ENCODE measurements at places on chromosomes 3 and 15. TPM values are rescaled to one million over a fixed set of nuclear protein-coding genes. Genes with fewer than 3 reads are reported as not detected.

Gene STRIT1
- total RNA-seq = not detected

Gene DNASE1L3
- not detected for total RNA-seq

Gene MOBP
- total RNA-seq = not detected

Gene TMEM43
- total RNA-seq = 51.2 TPM

Gene OR5K2
- not detected for total RNA-seq

GRCh38 chr3:178841011-178841410 lies 230.6 kb downstream of the ZMAT3 start:
- DNase-seq = no peak

- no peak for DNase-seq
These were observed 31.9 kb upstream of the ZNF280D start for GRCh38 chr15:56765251-56765650.

DNA sequence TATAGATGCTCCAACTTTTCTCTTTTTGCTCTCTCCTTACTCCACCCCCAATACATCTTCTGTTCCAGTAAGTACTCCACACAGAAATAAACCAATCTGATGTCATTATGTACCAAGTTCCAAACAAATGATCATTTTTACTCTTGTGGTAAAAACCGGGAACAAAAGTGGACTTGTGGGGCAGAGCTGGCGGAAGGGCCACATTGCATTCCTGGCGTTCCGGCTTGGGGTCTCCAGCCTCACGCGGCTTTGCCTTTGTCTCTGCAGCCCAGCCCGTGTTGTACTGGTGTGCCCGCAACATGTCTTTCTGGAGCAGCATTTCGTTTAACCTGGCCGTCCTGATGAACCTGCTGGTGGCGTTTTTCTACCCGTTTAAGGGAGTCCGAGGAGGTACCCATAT lies 184.4 kb upstream of the BHLHE40 start:
- no peak for DNase-seq

GRCh38 chr3:131505421-131505820 lies 2.6 kb upstream of the MRPL3 start:
- no peak for DNase-seq

DNA sequence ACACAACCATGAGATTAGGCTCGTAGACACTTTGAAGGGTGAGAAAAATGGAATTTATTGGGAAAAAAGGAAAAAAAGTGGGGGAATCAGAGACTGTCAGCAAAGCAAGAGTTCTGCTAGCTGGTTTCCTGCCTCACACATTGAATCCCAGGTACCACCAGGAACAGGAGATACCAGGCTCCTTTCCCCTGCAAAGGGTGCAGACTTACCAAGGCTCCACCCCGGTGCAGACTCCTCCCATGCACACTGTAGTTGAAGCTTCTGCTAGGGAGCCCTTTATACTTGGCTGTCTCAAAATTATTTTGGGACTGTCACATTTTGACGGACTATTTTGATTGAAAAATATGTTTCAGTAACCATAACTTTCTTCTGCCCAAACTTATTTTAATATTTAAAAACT lies 819.9 kb upstream of the GBE1 start:
- no peak for DNase-seq

GRCh38 chr3:69671082-69671952 lies 67.9 kb upstream of the MITF start:
- DNase-seq = no peak

- DNase-seq = no peak
These were observed 60.6 kb downstream of the CYP11A1 start for GRCh38 chr15:74306781-74307217.

- DNase-seq = no peak
These were observed 83.4 kb downstream of the ATP2B2 start for GRCh38 chr3:10421996-10422395.

- DNase-seq = no peak
These were observed 45.4 kb upstream of the TERB2 start for GRCh38 chr15:44910981-44911625.

- DNase-seq = no peak
These were observed 1.2 kb downstream of the NKIRAS1 start for GRCh38 chr3:23915537-23916108.

DNA sequence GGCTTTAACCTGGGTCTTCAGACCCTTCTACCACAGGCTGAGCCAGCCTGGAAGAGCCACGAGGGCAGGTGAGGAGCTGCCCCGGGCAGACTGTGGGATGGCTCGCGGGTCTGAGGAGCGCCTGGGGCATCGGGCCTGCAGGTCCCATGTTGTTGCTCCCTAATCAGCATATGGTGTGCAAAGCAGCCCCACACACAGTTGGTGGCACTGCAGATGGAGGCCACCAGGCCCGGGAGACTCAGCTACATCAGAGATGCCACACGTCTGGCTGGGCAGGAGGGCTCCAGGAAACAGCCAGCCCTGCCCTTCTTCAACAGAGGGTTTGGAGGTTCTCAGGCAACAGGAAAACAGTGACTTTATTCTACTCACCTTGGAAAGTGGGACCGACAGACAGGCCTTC lies 63.9 kb downstream of the XXYLT1 start:
- DNase-seq = no peak

DNA sequence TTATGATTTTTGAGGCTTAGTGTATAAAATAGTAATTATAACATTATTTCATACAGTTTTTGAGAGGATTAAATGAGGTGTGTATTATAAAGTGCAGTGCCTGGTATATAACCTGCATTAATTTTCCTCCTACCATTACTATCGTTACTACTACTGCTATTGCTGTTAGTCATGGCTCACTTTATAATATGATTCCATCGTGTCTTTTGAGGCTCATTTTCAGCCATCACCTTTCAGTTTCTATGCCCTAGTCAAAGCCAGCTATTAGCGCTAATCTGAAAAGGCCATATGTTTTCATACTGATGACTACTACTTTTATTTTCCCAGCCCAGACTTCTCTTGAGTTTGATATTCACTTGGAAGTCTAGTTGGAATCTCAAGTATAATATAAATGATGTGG lies 5.5 kb downstream of the MEF2A start:
- DNase-seq = no peak

DNA sequence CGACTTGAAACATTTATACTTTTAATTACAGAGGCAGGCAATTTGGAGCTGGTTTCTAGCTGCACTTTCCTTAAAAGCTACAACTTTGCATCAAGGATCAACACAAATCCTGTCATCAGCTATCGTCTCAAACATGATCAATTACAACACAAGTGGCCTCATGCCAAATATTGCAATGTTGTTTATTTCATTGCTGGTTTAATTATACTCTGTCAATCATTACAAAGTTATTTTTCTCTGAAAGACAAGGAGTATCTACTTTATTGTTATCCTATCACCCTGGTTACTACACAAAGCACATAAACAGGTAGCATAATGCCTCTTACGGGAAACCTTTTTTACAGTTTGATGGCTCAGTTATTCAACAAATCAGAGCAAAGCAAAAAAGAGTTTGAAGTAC lies 58.0 kb upstream of the FOXB1 start:
- DNase-seq = no peak

DNA sequence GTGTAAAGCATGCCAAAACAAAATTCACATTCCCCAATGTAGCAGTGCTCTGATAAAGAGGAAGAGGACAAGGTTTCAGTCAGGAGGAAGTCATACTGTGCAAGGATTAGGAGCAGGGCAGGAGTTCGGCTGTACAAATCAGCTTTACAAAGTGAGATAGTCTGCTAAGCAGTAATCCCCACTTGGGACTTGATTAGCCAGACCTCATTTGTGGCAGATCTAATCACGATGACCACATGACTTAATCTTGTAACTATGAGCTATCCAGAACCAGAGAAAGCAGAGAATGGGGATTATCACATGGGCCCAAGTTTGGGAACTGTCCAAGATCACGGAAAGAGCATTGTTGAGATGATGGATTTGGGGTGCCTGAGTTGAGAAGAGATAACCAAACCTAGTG lies 7.8 kb downstream of the DCBLD2 start:
- DNase-seq = no peak

- no peak for DNase-seq
These were observed 5.8 kb downstream of the GNAI2 start for GRCh38 chr3:50241713-50242380.

- no peak for DNase-seq
These were observed 500.4 kb downstream of the SHQ1 start for GRCh38 chr3:72347819-72348319.

DNA sequence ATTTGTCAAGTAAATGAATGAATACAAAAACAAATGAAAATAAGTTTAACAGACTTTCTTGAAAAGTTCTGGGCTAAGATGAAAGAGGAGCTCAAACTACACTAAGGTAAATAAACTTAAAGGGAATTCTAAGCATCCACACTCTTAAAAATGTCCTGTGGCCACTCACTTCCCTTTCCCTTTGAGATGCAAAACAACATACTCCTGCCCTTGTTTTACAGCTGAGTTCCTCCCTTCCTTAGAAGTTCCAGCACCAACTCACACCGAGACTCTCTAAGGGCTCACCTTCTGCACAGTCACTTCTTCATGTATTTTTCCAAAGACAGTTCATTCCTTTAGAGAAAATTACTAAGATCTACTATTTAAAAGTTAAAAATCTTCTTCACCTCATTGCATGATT lies 123.3 kb upstream of the CMC1 start:
- no peak for DNase-seq

- DNase-seq = no peak
These were observed 3.0 kb downstream of the ARHGAP31 start for GRCh38 chr3:119297169-119297568.

- no peak for DNase-seq
These were observed 683.0 kb downstream of the NTRK3 start for GRCh38 chr15:87573534-87573933.

DNA sequence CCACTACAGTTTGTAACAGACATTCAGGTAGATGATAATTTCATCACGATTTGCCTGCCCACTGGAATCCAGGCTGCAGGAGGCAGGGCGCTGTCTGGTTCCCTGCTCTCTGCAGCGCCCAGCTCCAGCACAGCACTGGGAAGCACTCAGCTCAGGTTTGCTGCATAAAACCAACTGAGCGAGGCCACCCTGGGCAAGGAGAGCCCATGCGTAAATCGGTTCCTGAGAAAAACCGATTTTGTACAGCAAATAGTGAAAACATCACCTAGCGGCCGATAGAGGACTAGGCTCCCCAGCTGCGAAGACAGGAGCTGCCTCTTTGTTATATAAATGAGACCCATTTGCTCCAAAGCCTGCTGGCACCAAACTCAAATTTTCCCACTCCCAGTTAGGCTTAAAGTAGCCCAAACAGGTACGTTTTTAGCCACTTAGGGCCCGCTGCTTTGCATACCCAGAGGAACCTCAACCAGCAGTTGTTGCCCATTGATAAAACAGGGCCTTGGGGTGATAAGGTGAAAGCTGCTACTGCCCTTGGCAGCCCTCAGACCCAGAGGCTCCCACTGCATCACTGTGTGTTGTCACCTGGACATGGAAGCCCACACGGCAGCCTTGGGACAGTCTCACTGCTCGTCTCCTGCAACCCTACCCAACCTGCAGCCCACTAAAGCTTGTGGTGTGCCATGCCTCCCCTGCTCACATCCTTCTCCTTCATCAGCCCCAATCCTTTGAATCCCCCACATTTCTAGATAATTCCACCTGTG lies 47.5 kb downstream of the ALDH1L1 start:
- DNase-seq = no peak

DNA sequence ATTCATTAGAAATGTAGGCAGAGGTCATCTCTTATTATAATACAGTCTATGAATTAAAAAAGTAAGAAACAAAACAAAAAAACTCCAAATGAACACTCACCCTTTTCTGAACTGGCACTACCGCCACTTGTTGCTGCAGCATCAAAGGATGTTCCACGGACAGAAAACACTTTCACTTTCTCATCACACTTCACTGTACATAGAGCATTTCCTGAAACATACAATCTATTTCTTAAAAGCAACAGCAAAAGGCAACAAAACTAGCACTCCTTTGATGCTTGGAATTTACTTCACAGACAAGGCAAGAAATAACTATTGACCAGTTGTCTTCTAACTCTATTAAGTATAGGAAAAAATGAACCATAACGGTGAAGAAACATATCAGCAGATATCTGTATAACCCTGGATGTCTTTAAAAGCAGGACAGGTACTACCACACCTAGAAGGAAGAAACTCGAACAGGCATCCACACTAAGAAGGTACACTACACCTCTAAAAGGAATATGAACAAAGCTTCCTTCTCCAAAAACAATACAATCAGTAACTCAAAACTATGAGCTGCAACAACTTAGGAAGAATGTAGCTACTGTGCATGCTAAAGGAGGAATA lies 24.9 kb downstream of the ETFA start:
- no peak for DNase-seq

DNA sequence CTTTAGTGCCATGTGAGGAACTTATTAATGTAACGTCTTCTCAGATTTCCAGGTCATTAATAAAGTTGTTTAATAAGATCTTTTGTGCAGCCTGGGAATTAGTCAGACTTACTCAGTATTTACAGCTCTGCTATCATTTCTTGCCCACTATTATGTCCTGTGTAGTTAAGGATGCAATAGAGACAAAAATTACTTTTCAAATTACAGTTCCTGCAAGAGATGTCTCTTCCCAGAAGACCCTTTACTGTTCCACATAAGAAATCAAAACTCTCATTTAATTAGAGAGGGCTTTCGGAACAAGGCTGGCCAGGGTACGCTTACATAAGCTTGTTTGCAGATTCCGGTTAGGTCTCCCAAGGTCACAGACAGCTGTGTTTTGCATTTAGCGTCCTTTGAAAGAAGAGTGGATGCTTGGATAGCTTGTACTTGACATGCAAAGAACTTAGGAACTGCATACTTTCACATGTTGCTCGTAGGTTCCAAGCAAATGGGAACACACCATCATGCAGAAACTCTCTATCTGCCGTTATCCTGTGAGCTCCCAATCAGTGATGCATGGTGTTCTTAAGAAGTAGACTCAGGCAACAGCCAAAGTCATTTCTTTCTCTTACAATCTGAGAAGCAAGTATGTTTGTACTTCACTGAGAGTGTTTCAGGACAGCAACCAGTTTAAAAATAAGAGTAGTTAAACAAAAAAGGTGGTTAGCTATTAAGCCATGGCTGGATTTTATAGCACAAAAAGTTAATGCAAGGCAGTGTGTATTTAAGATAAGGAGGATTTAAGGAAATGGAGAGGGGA lies 37.4 kb downstream of the FILIP1L start:
- no peak for DNase-seq

DNA sequence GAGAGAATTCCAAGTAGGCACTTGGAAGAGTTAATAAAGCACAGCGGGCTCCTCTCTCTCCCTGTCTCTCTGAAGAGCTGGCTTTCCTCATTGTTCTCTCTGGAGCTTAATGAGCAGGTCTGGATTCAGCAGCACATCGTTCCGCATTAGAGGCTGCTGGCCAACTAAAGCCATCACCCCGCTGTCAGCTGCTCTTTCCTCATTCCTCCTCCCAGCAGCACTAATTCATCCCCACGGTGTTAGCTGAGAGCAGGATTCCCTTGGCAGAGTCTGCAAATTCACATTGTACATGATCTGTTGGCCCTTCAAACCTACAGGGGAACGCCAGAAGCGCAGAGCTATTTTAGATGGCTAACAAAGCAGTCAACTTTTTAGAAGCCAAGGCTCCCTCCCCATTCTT lies 44.2 kb downstream of the SGO1 start:
- no peak for DNase-seq

DNA sequence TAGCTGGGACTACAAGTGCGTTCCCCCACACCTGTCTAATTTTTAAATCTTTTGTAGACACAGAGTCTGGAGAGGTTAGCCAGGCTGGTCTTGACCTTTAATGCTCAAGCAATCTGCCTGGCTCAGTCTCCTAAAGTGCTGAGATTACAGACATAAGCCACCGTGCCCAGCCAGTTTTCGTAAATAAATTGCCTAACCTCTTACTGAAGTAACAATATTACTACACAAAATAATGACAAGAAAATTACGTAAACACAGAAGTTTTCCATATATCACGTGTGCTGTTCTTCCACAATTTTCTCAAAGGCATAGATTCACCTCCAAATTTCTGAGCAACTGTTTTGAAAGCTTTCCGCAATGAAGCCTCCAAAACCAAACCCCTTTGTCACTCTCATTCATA lies 58.1 kb upstream of the PROK2 start:
- DNase-seq = no peak
